ENCODE measurements at places on chromosomes 7 and 10.

GRCh38 chr7:158238616-158239289, 348.9 kb downstream of the PTPRN2 start:
- no peak for DNase-seq

DNA sequence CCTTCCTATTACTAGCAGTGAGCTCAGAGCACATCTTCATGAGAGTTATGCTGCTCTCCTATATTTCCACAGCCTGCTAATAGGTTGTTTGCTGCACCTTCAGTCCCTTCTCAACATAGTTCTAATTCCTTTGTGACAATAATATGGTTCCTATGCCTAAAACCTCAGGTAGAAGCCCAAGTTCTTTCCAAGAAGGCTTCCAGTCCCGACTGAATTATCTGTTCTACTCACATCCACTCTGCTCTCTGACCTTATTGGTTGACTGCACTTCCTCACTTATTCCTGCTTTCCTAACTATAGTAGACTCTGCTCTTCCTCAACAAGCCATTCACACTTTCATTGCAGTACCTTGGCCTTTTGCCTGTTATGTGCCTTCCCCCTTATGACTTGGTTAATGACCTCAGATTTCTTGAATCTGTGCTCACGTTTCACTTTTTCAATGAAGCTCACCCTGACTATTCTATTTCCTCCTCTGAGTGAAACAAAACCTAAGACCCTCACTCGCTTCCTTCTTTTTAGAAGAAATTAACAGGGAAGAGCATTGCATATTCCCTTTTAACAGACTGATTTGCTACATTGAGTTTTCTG, 132.7 kb downstream of the MDFIC start:
- DNase-seq = no peak

DNA sequence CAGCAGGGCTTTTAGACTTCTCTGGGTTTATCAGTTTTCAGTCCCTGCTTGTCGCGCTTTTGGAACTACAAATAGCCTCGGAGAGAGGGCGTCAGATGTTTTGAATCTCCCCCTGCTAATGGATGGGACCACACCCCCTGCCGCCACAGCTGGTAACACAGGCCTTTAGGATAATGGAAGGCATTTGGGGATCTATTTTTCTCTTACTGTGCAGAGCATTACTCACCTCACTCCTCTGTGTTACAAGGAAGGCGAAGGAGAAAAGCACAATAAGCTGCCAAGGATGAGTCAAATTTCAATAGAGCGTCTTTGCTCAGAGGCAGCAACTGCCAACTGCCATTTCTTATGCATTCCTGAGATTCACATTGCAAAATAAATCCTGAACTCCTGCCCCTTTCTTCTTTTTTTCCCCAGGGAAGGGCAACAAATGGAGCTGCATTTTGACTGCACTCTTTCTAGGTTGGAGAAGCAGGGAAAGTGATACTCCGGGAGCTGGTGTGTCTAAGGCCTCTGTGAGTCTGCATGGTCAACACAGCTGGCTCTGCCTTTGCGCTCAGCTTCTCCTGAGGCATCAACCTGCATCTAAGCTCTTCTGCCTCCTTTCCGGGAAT, 31.5 kb upstream of the SMNDC1 start:
- DNase-seq = no peak

DNA sequence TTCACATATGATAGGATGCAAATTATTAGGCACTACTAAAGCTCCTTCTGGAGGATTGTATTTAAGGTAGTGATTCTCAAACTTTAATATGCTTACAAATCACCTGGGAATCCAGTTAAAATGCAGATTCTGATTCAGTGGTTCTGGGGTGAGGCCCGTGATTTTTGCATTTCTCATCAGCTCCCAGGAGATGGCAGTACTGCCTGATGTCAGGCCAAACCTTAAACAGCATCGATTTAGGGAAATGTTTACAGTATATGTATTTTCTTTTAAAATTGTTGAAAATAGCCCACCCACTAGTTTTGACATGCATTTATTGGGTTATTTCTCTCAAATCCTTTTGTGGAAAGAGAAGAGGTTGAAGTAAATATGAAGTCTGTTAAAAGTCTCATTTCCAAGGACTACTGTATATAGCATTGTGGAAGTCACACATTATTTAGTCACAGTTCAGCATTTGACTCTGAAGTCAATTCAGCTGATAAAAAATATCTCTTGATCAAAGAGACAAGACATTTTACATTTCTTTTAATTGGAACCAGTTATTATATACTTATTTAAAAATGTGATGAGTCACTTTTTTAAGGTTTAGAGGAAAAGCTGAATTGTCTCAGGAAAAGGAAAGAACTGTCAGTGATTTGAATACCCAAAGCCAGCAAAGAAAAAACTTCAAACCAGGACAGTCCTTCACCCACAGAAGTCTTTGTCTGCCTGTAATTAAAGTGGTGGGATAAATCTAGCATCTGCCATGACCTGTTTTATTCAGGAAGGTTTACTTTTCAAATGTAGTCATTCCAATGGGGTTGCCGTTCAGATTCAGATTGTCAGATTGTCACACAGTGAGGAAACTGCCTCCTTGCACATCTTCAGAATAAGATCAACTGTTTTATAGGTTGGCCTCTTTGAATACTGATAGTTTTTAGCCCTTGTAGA, 21.1 kb upstream of the HBP1 start:
- DNase-seq = peak; percentile 3

DNA sequence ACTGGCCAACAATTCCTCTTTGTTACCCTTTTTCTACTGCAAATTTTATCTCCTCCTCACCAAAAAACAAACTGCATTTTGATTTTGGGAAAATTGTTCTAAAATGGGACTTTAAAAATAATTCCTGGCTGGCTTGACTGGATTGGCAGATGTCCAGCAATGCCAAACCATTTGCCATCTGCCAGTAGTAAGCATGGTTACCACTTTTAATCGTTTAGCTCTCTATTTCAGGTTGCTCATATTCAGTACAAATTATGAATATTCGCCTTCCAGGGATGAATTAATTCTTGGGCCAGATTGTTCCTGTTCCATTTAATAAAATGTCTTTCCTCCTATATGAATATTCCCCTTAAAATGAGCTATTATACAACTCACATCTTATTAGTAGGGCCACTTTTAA, 35.7 kb downstream of the SMNDC1 start:
- no peak for DNase-seq

- DNase-seq = no peak
Observed at GRCh38 chr7:151963895-151964870, 7.9 kb downstream of the GALNTL5 start.

- no peak for DNase-seq
Observed at GRCh38 chr10:58950618-58951017, 225.8 kb upstream of the PHYHIPL start.

GRCh38 chr10:73907841-73908517, 3.0 kb upstream of the PLAU start:
- no peak for DNase-seq

GRCh38 chr10:109647627-109648026, 275.7 kb downstream of the XPNPEP1 start:
- no peak for DNase-seq

- no peak for DNase-seq
Observed at GRCh38 chr10:10734356-10735064, 283.2 kb upstream of the CELF2 start.

DNA sequence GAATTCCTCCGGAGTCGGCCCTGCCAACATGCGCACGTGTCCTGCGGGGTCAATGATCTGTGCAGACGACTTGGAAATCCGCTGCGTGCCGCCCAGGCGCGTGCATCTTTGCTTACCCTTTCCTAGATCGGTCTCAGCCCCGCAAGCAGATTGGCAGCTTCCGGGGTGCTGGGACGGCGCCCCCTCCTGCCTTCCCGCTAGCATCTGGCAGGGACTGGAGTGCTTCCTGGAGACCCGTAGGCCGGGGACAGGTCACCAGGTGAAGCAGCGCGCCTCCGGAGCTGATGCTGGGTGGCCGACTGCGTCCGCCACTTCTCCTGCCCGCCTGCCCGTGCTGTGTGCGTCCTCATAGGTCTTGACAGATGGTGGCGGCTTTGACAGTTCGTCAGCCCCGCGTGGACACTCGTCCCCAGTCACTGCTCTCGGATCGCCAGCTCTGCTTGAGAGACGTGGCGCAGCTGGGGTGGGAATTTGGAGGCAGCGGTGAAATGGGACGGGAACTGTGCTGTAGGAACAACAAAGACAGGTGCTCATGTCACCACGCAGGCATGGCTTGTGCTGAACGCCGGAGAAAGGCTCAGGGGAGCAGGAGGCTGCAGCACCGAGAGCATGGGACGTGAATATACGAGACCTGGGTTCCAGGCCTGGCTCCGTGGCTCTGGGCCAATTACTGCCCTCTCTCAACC, 21.9 kb upstream of the KCNK18 start:
- DNase-seq = peak; percentile 58

GRCh38 chr10:10727812-10728211, 289.9 kb upstream of the CELF2 start:
- DNase-seq = no peak

DNA sequence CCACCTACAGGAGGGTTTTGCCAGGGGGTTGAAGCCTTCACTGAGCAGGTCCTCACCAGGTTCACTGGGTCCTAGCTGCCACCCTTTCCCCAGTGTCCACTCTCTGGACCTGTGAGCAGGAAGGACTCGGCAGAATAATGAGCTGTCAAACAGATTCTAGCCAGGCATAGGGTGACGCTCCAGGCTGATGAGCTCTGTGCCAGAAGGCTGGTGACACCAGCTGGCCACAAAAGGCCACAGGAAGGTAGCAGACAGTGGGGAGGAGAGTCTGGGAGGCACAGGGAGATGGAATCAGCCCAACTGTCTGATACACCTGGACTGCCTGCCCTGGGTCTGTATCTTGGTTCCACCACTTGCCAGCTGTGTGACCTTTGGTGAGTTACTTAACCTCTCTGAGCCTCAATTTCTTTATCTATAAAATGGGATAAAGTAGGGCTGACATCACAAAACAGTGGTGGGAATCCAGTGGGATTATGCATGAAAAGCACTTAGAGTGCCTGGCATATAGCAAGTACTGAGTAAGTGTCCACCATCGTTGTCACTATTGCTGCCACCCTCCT, 26.7 kb upstream of the NDST2 start:
- no peak for DNase-seq

DNA sequence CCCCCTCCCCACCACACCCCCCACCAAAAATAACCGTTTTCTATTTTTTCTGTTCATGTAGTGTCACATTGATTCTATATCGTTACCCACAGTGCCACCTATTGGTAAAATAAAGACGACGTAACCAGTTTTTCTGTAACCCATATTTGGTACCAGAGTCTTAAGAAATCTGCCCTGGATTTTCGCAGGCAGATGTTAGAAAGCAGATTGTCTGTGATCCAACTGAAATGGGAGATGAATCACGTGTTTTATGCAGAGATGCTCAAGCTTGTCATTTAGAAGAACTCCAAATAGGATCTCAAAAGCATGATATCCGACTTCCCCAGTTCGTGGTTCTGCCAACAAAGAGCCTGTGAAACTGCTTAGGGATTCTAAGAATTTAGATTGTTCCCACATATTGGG, 261.1 kb upstream of the CSTF2T start:
- no peak for DNase-seq

DNA sequence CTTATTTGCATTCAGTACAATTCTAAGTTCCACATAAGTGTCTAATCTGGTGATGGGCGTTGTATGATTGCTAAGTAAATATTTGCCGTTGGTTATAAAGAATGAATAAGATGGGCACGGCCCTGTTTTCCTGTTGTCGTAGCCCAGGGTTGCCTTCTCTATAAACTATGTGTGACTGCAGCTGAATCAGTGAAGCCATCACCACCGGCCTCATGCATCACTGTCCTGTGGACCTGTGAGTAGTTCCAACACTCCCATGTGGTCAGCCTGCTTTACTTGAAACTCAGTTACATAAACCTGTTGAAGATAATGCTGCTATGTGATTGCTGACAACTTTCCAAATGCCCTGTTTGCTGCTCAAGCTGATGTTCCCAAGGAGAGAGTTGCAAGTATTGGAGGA, 21.6 kb upstream of the KLF6 start:
- no peak for DNase-seq

DNA sequence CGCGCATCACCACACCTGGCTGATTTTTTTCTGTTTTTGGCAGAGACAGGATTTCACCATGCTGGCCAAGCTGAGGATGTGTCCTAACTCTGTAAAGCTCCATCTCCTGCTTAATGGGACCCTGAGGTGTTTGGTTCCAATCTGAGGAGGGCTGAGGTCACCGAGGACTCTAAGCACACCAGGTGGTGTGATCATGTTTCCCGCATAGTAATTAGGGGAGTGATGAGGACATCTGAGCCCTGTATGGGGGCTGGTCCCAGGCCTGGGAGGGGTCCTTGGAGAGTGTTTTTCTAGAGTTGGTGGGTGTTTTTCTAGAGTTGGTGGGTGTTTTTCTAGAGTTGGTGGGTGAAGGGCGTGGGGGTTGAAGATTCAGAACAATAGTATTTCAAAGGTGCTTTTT, 3.0 kb upstream of the ABHD11 start:
- DNase-seq = no peak

GRCh38 chr7:123972831-123973230, 47.8 kb downstream of the SPAM1 start:
- DNase-seq = no peak

DNA sequence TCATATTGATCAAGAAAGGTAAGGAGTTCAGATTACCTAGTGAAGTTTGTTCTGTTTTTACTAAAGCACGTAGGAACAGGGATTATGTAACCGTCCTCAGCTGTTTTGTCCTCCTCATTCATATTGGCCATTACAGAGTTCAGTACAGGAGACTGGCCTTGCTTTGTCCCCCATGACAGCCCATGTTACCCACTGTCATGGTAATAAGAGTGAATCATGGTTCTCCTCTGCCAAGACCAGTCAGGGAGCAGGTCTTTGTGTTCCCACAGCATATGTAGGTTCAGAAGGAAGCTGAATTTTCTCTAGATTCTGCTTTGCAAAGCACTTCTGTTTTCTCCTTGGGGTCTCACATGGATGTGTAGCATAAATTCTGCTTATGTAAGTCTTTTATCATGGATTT, 106.2 kb upstream of the GPR141 start:
- DNase-seq = no peak

GRCh38 chr7:143245123-143245522, 18.1 kb upstream of the GSTK1 start:
- no peak for DNase-seq

DNA sequence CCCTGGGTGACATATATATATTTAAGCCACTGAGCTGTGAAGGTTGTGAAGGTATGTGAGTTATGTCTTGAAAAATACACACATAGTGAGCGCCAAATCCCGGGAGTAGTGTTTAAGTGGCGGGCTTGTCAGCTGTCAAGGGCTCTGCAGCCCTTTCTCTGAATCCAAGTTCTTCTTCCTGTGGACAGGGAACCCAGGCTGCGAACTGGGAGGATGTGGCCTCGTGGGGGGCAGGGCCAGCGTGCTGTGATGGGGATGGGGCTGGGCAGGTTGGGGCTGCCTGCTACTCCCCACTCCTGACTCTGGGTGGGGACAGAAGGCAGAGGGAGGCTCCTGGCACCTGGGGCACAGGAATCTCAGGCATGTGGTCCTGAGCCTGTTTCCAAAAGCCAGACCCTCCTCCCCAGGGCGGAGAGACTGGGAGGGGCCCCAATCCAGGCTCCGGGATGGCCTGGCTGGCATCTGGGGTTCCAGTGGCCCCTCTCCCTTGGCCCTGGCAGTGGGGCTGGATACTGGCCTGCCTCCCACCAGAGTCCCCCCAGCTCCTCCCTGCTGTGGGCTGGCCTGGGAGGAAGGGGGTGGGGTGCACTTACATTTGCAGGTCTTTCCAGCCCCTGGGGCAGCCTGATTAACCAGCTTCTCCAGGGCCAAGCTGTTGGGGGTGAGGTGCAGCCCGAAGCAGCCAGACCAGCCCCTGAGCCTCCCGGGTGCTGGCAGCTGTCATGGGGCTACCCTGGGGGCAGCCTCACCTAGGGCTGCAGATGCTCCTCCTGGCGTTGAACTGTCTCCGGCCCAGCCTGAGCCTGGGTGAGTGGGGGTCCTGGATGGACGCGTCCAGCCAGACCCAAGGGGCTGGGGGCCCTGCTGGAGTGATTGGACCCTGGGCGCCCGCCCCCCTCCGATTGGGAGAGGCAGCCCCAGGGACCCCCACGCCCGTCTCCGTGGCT, at the start of gene UPK3B:
Gene UPK3B, plus strand, starts transcription at position 622 of the 947 bp plus-strand sequence. Its CDS starts 101 bp downstream, at position 723.
- DNase-seq = no peak
